ENCODE measurements at places on chromosomes 2 and 18. TPM values are rescaled to one million over a fixed set of nuclear protein-coding genes. Genes with fewer than 3 reads are reported as not detected.

DNA sequence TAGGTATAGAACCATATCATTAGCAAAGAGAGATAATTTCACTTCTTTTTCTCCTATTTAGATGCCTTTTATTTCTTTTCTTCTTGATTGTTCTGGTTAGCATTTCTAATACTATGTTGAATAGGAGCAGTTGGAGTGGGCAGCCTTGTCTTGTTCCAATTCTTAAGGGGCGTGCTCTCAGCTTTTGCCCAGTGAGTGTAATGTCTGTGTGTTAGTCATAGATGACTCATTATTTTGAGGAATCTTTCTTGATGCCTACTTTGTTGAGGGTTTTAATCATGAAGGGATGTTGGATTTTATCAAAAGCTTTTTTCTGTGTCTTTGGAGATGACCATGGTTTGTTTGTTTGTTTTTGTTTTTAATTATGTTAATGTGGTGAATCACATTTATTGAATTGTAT, 1453.1 kb upstream of the SLC39A10 start:
- no peak for DNase-seq

- DNase-seq = no peak
Measured at GRCh38 chr18:31595121-31595771, 3.6 kb downstream of the TTR start.

- peak; percentile 82 for DNase-seq
Measured at GRCh38 chr18:79679552-79680099, at the start of gene CTDP1. Gene CTDP1, plus strand, starts transcription at chr18:79679803. Its CDS starts 145 bp downstream, at chr18:79679948.

GRCh38 chr2:148994341-148994740, 44.2 kb upstream of the LYPD6B start:
- DNase-seq = no peak

DNA sequence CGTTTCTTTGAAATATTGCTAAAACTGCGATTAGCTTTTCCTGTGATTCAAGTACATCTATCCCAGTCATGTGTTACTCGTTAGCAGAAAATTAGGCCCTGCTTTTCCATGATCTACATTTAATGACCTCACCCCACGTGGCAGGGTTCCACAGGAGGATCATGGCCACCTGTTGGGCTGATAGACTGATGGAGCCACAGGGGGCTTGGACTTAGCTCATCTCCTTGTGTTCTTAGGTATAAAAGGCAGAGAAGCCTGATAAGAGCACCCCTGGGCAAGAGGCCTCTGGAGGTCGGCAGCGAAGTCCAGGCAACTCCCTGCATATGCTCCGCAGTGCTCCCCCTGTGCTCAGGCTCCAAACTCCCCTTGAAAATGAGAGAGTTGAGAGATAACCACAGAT, 12.9 kb downstream of the FZD7 start:
- no peak for DNase-seq

DNA sequence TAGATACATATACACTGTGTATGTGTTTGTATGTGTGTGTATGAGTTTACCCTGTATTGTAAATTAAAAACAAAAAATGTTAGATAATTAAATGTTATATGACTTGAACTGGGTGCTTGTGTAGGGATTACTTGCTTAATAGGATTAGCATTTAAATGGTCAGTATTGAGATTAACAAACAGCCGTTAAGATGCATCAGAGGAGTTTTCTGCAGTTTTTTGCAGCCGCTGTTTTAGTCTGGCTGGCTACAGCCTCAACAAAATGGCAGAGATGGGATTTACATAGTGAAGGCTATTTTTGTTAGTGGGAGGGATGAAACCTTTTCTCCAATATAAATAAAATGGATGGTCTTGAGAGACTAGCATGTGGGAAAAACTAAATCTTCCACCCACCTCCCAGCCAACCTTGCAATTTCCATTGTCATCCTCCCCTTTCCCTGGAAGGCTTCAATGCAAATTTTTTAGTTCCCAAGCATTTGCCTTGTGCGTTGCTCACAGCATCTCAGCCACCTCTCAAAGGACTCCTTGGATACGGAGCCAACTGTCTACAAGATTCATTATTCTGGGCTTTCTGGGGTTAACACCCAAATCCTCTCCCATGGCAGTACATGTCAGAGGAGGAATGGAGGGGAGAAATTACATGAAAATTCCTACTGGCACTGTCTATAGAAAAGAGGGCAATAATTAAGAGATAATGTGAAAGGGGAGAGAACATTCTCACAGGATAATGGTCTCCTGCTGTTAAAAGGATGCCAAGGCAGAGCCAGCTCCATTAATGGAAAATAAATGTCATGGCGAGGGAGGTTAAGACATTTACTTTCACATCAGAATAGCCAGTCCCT, 351.9 kb downstream of the CDH2 start:
- no peak for DNase-seq

Gene CDH20
- 0.15 TPM for total RNA-seq

Gene ANKAR
- 2.0 TPM for total RNA-seq

Gene SLC30A3
- total RNA-seq = 0.18 TPM

GRCh38 chr2:239566162-239566994, 165.6 kb upstream of the HDAC4 start:
- DNase-seq = no peak

Gene KCNG2
- not detected for total RNA-seq

- no peak for DNase-seq
Measured at GRCh38 chr2:74911061-74911460, 47.4 kb upstream of the POLE4 start.

Gene KCNE4
- not detected for total RNA-seq

GRCh38 chr2:168767258-168767657, 35.2 kb upstream of the NOSTRIN start:
- no peak for DNase-seq

Gene HOXD11
- total RNA-seq = not detected

GRCh38 chr2:148614014-148614321, 30.6 kb upstream of the EPC2 start:
- DNase-seq = no peak

- no peak for DNase-seq
Measured at GRCh38 chr18:21450913-21451312, 149.6 kb downstream of the ESCO1 start.

Gene ACP1
- total RNA-seq = 132 TPM

DNA sequence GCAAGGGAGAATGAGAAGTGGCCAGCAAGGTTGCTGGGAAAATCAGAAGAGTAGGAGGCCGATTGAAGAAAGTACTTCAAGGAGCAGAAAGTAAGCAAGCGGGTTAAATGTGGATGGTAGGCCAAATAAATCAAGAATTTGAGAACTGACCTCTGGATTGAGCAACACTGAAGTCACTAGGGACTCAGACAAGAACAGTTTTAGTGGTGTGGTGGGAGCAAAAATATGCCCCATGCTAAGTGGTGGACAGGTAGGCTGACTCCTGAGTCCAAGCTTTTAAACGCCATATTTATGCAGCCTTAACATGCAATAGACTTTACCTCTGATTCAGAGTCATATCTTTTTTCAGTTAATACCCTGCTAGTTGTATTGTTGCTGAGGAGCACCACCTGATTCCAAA, 4.5 kb downstream of the TRABD2A start:
- DNase-seq = no peak

DNA sequence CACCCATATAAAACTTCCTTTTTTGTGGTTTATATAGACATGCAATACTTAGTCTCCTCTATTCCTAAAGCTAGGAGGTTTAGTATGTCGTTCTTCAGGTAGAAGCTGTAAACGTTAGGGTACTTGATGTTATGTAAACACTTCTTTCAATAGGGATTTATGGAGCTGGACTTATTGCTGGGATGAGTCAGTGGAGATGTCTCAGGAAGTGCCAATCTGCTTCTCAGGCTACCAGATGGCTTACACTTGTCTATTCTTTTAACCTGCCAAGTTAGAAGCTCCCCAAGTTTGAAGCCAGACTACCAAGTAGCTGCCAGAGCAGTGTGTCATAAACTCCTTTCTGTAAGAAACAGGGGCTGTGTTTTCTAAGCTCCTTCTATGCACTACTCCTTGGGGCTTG, 756.5 kb upstream of the LRRTM1 start:
- no peak for DNase-seq

Gene DAW1
- not detected for total RNA-seq

GRCh38 chr2:29249666-29250253, 134.5 kb downstream of the CLIP4 start:
- no peak for DNase-seq

GRCh38 chr2:120489023-120489422, 143.1 kb downstream of the INHBB start:
- no peak for DNase-seq

DNA sequence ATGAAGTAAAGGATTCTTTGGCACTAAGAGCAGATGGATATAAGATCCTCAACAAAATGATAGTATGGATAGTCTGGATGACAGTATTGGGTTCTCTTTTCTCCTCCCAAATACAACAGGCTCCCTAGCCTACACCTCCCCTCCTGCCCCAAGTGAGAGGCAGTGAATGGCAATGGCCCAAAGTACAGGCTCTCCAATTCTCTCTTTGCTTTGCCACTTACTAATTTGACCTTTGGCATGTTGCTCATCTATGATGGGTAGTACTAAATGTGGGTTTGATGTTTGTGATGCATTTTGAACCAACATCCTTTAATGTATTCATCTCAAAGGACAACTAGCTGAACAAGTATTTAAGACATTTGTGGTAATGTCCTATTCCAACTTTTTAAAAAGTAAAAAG, 65.9 kb downstream of the EIF5B start:
- DNase-seq = no peak

Gene CCBE1
- 0.18 TPM for total RNA-seq

Gene HOXD12
- not detected for total RNA-seq

GRCh38 chr2:21303876-21304275, 180.1 kb downstream of the TDRD15 start:
- DNase-seq = no peak

- DNase-seq = no peak
Measured at GRCh38 chr2:32940316-32940997, 6.3 kb upstream of the LTBP1 start.

- no peak for DNase-seq
Measured at GRCh38 chr2:42386682-42387081, 25.7 kb upstream of the COX7A2L start.

Data from activated T-cell treated with anti-CD3 and anti-CD28 coated beads, Interleukin-2, amount 50 U/mL, for 4 hours (primary cell).